ENCODE measurements at places on chromosomes 5 and 9.

GRCh38 chr9:7154003-7154619 is 396.3 kb downstream of the KDM4C start:
- no peak for DNase-seq

DNA sequence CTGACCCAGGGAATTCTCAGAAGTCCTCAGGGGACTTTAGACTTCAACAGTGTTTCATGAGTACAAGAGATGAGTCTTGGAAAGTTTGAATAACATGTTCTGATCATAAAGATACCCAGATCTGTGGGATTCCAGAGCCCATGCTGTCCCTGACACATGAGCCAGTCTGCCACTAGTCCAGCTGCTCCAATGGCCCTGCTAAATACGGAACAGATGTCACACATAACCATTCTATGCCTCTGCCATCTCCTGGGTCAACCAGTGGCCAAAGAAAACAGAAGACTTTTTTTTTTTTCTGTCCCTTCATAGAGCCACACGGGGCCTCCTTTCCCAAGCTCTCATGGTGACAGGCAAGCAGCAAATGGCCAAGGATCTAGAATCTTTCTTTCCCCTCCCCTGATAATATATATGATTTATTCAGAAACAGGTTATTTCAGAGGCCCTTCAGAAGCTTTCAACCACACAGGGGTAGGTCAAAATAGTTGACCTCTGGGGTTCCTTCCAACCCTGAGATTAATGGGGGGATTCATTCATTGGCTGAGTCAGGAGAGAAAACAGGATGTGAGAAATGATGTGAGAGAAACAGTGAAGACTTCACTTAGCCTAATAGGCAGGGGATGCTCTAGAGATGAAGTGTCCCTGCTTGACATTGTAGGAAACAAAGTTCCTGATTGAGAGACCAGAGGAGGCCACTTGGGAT is 367.7 kb downstream of the CDK5RAP2 start:
- DNase-seq: no peak

GRCh38 chr5:71872311-71872864 is 153.3 kb downstream of the CARTPT start:
- DNase-seq: no peak

DNA sequence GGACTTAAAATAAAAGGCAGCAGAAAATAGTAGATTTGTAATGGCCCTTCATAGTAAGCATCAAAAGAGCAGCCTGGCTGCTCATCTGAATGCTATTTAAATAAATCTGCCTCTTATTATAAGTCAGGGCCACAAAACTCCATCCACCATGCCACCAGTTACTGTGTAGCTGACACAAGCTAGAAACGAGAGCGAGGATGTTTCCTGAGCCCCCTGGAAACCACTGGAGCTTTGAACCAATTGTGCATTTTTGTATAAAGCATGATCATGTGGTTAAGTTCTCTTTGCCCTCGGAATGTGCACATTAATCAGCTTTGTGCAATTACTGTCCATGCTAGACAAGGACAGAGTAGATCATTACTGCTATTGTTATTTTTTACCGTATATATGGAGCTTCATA is 17.4 kb downstream of the SLC24A2 start:
- no peak for DNase-seq

DNA sequence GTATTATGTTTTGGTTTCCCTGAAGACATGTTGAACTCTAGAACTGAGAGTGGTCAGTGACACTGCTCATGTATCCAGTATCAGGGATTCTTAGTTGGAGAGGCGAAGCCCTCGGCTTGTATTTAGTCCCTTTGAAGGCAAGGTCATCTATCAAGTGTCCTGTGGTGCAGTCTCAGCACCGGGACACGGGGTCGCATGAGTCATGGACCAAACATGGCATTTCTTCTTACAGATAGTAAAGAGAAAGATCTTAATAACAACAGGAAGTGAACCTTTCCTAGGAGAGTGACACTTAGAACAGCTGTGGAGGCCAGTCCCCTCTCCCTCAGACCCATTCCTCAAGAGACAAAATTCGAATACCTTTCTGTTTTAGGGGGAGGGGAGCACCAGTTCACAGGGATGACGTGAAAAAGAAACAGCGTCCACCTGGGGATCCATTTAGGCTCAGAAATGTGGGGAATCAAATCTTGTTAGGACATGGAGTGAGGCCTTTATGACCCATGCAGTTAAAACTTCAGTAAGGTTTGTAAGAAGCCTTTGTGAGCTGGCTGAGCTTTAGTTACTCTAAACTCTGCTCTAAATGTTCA is 86.5 kb downstream of the ADGRV1 start:
- DNase-seq: no peak

- no peak for DNase-seq
Observed at GRCh38 chr9:36665921-36666431, 93.3 kb downstream of the MELK start.

DNA sequence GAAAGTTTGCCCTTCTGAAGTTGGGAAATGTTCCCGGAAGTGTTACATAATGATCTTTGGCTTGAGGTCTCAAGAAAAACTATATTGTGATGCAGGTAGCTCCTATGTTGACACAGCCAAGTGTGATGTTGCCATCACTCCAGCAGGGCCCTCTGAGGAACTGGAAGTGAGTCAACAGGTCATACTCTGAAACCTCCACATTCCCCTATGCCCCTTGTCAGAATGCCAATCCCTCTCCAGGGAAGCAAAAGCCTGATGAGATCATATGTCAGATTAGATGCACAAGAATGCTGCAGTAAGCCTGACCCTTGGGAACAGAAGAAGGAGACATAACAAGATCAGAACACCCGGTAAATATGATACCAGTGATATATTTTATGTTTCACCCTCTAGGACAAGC is 66.8 kb upstream of the ITGA2 start:
- no peak for DNase-seq

DNA sequence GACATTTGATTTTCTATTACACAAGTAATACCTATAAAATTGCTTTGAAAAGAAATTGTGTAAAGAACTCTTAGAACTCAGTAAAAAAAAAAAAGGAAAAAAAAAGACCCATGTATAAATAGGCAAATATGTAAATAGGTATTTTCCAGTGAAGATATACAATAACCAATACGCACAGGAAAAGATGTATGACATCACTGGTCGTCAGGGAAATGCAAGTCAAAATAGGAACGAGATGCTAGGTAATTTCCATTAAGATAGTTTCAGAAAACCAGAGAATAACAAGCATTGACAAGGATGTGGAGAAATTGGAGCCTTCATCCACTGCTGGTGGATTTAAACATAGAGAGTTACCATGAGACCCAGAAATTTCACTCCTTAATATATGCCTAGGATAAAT is 708.8 kb downstream of the MTRR start:
- no peak for DNase-seq

- DNase-seq: peak; percentile 61
Observed at GRCh38 chr9:110714314-110714713, 45.7 kb downstream of the MUSK start.

GRCh38 chr9:95435074-95435728 is 81.6 kb downstream of the PTCH1 start:
- DNase-seq: no peak

GRCh38 chr9:131869348-131869747 is 129.5 kb upstream of the RAPGEF1 start:
- DNase-seq: no peak

GRCh38 chr5:76137887-76138542 is 54.8 kb downstream of the SV2C start:
- DNase-seq: no peak

GRCh38 chr9:37876376-37876775 is 27.6 kb downstream of the SLC25A51 start:
- DNase-seq: no peak

DNA sequence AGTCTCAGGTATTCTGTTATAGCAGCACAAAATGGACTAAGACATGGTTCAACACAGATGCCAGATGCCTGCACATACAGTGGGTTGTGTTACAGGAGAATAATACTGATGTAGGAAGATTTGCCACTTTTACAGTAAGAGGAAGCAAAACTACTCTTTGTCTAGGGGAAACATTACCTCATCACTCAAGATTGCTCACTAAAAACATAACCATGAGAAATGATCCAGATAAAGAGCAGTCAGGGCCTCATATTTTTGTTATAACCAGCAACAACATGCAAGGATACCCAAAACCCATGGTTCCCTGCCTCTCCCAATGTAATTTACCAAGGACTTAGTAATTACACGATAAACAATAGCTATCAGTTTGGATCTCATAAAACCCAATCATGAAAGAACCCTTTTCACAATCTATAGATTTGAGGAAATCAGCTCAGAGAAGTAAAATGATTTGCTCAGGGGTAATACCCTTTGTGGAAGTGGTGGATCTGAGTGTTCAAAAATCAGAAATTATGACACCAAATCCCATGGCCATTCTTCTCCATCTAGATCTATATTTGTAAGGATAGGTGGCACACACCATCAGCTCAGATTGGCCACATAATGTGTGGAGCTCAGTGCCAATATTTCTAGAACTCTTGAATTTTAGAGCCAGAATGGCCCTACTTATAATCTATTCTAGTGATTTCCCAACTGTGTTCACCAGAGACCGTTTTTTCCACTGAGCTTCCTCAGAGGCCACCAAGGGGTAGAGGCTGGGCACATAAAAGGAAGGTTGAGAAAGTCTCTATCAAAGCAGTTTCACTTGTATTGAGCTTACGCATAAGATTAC is 27.8 kb downstream of the DPYSL3 start:
- no peak for DNase-seq

- DNase-seq: no peak
Observed at GRCh38 chr9:71632776-71633175, 135.5 kb downstream of the CEMIP2 start.

DNA sequence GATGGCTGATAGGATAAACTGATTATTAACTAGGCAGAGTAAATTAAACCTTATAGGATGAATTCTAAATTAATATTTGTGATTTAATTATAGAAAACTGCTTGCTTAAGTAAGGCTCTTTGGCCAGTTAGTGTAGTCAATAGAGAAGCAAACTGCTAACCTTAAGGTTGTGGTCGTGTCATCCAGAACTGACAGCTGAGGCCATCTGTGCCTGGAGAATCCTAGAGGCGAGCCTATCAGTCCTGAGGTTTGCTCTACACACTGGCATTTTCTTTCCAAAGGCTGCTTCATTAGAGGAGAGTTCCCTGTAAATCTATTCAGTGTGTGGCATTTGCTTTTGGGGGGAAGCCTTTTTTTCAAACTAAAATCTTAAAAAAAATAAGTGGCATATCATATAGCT is 169.2 kb downstream of the MEF2C start:
- DNase-seq: no peak

DNA sequence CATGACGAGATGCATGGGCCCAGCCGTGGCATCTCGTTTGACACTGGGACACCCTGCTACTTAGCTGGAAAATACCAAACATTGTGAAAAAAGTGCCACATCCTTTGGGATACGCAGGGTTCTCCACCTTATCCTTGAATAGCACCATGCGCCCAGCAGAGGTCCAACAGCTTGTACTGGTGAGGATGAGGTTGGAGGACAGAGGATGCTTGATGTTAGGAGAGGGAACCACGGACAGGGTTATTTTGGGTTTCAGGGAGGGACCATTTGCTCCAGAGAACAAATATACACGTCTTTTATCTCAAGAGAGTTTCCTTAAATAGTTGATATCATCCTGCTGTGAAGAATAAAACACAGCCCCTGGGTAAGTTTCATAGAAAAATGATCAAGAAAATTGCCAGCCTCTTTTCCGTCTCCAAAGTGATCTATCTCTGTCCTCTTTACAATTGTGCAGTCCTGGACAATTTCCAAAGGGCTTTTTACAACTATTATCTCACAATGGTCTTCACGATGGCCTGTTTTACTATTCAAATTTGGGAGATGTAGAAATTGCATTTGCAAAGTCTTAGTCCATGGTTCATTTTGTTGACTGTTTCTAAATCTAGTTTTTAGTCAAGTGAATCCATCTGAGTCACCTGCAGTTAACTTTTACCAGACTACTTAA is 19.9 kb upstream of the FRRS1L start:
- DNase-seq: peak; percentile 57

DNA sequence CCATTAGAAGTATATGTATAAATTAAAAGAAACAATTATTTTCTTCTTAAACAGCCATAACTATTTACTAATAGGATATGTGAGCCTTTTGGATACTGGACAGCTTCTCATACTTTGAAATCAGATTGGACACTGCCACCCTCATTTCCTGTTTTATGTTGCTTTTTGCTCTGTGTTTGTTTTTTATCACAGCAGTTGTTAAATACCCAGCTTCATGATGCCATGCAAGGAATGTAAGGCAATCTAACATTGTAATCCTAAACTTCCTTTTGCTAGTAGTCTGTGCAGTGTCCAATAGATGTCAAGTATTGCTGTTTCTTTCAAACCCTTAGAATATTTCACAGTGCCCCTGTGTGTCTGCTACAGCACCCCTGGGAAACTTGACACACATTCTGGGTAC is 56.2 kb downstream of the CNTLN start:
- no peak for DNase-seq

DNA sequence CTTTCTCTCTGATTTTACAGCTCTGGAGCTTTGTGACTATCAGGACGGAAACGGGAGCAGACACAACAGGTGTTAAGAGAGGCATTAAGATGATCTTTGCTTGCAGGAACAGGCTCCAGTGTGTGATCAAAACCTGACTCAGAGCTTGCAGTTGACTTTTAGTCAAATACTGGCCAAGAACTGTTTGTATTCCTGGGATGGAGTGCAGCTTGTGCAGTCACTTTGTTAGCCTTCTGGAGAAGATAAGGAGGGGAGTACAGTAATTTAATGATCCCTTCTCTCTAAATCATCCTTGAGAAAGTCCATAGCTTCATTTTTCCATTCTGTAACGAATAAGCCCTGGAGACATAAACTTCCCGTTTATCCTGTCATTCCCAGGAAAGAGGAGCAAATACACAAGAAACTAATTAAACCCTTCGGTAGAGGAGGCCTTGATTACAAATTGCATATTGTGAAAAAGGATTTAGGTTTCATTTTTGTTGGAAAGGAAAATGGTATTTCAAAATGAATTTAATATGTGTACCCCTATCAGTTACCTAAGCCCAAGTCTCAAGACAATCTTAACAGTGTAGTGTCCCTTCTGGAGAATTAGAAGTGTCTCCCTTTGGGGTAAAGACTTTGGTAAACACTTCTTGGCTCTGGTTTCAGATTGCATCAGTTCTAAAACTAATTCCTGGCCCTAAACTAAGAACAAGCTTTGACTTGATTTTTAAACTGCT is 3.1 kb upstream of the STOM start:
- DNase-seq: no peak

DNA sequence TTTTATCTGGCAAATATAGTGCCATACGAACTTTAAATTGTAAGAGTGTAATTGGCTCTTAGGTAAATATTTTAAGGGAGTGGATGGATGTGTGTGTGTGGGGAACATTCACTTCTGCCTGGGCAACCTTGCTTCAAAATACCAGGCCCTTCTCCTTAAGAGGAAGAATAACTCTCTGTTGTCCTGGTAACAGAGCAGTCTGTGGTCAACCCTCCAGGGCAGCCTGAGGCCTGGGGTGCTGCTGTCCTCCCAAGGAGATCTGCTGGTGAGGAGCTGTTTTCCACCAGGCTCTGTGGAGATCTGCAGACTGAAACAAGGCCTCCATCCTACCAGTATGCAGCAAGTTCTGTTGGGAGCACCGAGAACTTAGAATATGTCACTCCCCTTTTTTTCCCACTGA is 325.2 kb downstream of the PSAT1 start:
- DNase-seq: no peak

GRCh38 chr5:1368236-1368635 is 23.3 kb upstream of the CLPTM1L start:
- no peak for DNase-seq

GRCh38 chr5:1805736-1806135 is 4.5 kb downstream of the NDUFS6 start:
- no peak for DNase-seq

- DNase-seq: no peak
Observed at GRCh38 chr5:93349613-93350012, 231.4 kb downstream of the NR2F1-AS1 start.

Data from NCI-H345 (cell line).